HT1080 (cell line): ENCODE measurements at places on chromosomes 6 and 20. TPM values are rescaled to one million over a fixed set of nuclear protein-coding genes. Genes with fewer than 3 reads are reported as not detected.
A peak's percentile ranks its signal among the peaks of the same experiment; 100 is the strongest.

GRCh38 chr6:73528897-73529296 lies 8.1 kb upstream of the EEF1A1 start:
- DNase-seq: no peak

- DNase-seq: peak; percentile 21
Measured at GRCh38 chr20:8385247-8385646, 253.2 kb downstream of the PLCB1 start.

DNA sequence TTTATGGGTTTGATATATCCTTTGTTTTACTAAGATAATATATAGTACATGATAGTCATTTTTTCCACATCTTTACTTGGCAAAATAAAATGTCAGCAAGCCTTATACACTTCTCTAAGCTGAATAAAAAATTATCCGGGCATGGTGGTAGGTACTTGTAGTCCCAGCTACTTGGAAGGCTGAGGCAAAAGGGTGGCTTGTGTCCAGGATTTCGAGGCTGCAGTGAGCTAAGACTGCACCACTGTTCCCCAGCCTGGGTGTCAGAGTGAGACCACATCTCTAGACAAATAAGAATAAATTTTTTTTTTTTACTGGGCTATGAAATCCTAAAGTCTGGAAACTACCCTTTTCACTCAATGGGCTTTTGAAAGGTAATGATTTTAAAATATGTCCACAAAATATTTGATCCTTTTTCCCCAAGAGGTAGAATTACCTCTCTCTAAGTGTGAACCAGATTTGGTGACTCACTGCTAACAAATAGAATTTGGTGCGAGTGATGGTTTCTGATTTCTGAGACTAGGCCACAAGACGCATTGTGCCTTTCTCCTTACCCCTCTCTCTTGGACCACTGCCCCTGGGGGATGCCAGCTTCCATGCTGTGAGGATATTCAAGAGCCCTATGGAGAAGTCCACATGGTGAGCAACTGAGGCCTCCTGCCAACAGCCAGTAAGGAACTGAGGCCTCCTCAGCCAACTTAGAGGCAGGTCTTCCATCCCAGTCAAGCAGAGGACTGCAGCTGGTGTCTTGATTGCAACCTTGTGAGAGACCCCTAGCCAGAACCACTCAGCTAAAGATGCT lies 84.2 kb upstream of the ZNFX1 start:
- no peak for DNase-seq

Gene TSBP1
- not detected in 2 replicates for total RNA-seq

Gene RNASET2
- 22.0 and 25.0 TPM in 2 replicates for total RNA-seq

Gene GABRR1
- total RNA-seq: not detected in 2 replicates

Gene SOBP
- total RNA-seq: 1.9 and 4.3 TPM in 2 replicates

DNA sequence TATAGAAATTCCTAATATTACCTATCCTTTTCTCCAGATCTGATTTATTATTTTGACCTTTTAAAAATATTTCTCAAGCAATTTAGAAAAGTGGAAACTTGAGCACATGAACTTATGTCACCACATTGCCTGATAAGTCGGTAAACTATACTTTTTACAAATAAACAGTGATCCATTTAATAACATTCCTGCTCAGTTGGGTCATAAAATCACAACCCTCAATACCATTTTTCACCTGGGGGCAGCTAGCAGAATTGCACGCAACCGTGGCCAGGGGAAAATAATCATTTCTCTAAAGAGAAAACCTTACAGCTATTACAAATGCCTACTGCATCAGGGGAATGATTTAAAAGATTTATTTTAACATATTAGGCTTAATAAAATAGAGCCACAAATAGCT lies 614.5 kb downstream of the PHF3 start:
- no peak for DNase-seq

- no peak for DNase-seq
Measured at GRCh38 chr20:47243003-47243402, 113.5 kb downstream of the ZMYND8 start.

- no peak for DNase-seq
Measured at GRCh38 chr6:37806213-37806612, 13.3 kb upstream of the ZFAND3 start.

DNA sequence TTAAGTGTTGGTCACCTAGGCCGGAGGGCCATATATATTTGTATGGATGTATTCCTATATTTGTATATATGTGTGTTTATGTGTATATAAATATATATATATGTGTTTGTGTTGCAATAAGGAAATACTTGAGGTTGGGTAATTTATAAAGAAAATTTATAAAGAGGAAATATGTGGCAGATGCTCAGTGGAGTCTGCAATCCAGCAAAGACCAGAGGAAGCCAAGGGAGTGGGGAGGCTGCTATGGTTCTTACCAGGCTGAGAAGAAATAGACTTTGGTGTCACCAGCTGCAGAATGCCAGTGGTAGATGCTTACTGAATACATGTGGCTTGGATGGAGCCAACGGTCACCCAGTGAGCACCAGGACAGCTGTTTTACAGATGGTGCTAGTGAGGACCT lies 97.4 kb upstream of the ELOVL5 start:
- DNase-seq: no peak

GRCh38 chr6:158004701-158005095 lies 23.0 kb downstream of the SYNJ2 start:
- DNase-seq: no peak

DNA sequence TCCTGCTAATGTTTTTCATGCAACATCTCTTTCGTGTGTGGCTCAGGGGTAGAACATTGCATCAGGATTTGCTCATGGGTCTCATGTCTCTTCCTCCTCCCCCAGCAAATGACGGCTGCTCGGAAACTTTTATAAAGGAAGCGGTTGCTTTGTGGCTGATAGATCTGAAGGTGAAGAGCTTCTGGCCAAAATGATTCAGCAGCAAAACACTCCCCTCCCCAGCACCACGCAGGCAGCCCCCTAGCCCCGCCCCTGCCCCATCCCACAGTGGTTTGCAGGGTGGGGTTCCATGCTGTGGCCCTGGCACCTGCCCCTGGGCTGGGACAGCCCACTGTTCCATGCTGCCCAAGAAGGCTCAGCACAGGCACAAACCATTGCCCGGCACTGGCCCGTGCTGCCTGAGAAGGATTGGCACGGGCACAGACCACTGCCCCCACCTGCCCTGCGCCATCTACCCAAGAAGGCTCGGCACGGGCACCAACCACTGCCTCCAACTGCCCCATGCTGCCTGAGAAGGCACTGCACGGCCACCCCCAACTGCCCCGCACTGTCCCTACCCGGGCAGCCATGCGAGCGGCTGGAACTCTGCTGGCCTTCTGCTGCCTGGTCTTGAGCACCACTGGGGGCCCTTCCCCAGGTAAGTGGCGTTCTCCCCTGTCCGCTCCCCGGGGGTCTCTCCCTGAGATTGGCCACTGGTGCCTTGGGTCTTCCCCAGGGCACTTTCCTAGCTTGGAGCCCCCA lies at the start of gene CST7:
CST7 (plus strand) TSS at position 331 of the 741 bp plus-strand sequence; CDS start at position 568, 237 bp downstream.
- peak; percentile 73 for DNase-seq

DNA sequence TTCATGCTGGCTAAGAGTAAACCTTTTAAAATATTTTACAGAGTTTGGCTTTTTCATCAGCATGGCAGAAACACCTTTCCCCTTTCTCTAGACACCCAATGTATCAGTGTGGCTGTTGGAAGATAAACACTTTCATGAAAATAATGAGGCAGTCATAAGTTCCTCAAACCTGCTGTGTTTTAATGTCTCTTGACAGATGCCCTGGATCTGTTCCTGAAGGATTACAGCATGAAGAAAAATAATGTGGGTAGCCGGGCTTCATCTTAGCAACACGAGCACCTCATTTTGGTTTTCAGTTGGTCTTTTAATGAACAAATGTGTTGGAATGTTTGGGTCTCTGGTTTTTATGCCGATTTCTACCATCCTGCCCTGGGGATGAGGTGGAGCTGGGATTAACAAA lies 45.5 kb upstream of the UNC93A start:
- no peak for DNase-seq

- DNase-seq: no peak
Measured at GRCh38 chr6:163252061-163252591, 162.4 kb upstream of the QKI start.

Gene TRIM27
- total RNA-seq: 87.3 and 89.5 TPM in 2 replicates
